HL-60 (cell line): ENCODE measurements at places on chromosomes 7 and 10.

- no peak for DNase-seq
These were observed 682.8 kb downstream of the KCNMA1 start for GRCh38 chr10:76954838-76955237.

GRCh38 chr10:92208157-92208720 lies 82.6 kb downstream of the CPEB3 start:
- DNase-seq: no peak

- DNase-seq: no peak
These were observed 218.6 kb downstream of the RPS24 start for GRCh38 chr10:78252286-78252685.

GRCh38 chr7:34042406-34042805 lies 137.1 kb downstream of the BMPER start:
- DNase-seq: no peak

GRCh38 chr10:28704464-28705161 lies 27.3 kb downstream of the BAMBI start:
- no peak for DNase-seq
